Activated CD8-positive, alpha-beta memory T cell treated with anti-CD3 and anti-CD28 coated beads for 1 hour (primary cell): ENCODE measurements at places on chromosomes 2 and 18.

DNA sequence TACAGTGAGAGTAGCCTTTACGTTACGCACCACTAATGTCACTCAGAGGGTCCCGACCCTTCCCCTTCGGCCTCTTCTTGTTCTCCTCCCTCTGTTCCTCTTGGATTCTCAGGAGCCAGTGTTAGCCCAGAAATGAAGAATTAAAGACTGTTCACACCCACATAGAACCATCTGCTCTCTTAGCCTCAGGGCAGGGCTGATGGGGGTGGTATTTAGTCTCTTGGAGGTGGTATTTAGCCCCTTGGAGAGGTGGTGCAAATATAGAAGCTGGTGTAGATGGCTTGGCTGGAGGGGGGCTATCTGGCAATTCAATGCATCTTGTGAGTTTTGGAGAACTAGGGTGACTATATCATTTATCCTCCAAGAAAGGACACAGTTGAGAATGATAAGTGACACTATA lies 286.5 kb downstream of the PRKCE start:
- DNase-seq, result no peak

DNA sequence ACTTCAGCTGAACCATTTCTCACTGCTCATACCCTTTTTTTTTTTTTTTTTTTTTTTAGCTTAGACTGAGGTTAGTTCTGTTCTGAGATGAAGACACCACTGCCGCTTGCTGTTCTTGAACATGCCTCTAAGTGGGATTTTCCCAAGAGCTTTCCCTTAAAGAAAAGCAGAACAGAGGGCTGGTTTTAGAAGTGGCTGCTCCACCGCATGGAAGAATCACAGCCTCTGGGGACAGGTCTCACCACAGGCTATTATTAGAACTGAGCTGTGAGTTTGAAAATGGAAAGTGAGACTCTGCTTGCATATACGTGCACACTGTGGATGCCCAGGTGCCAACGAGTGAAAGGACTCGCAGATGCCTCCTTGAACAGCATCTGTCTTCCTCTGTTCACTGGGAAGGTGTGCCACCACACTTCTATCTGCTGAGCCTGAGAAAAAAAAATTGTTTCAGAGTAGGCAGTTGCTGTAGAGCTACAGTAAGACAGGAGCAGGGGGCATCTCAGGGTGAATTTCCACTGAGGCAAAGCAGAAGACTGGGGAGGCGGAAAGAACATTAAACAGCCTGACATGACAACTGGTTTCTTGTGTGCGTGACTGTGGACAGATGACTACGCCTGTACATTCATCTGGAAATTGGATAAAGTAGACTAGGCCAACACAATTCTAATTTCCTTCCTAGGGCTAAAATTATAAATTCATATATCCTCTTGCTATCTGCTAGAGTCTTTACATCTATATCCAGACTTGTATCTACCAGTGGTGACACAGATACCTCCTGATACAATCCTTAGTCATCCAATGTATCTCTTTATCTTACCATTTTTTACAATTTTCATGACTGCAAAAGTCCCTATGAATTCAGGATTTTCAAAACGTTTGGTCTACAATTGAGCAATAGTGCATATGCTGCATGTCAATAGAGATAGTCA lies 1045.7 kb upstream of the CELF4 start:
- DNase-seq, result no peak

GRCh38 chr18:45723567-45724355 lies at the start of gene SLC14A1:
TSS of gene SLC14A1 (plus strand) at chr18:45724181. CDS start at chr18:45730321, 6,140 bp downstream.
- no peak for DNase-seq

GRCh38 chr2:145800151-145801091 lies 1280.5 kb upstream of the ZEB2 start:
- no peak for DNase-seq

DNA sequence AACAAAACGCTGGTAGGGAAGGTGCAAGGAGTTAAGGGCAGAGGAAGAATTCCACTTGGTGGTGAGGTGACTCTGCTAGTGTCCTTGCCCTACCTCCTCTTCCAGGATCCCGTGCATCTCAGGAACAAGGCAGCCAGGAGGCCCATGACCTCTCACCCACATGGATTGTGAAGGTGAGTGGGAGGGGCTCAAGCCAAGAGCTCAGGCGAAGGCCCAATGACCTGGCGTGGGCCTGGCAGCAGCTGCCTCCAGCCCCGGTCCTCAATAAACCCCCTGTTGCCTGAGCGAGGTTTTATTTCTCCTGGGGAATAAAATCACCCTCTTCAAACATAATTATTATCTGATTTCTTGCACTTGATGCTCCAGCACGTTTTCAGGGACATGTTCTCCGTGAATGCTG lies 28.2 kb downstream of the LAMA1 start:
- DNase-seq, result no peak

DNA sequence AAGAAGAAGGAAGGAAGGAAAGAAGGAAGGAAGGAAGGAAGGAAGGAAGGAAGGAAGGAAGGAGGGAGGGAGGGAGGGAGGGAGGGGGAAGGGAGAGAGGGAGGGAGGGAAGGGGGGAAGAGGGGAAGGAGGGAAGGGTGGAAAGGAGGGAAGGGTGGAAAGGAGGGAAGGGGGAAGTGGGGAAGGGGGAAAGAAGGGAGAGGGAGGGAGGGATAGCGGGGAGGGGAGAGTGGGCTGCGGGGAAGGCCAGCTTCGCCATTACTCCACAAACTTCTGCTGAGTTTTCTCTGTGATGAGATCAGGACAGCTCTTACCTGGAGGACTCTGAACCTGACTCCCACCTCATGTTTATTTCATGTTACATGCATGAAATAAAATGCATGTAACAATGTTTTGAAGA lies 601.5 kb upstream of the FSHR start:
- DNase-seq, result no peak

- no peak for DNase-seq
Observed at GRCh38 chr2:75130171-75130570, 69.1 kb downstream of the TACR1 start.
